ELR (cell line): ENCODE measurements at places on chromosomes 6 and 20.

- DNase-seq = no peak
Observed at GRCh38 chr20:37245216-37246150, 16.1 kb downstream of the GHRH start.

- DNase-seq = peak; percentile 11
Observed at GRCh38 chr6:116866281-116866871, 10.7 kb upstream of the RFX6 start.

- peak; percentile 45 for DNase-seq
Observed at GRCh38 chr6:5996714-5997419, 9.9 kb downstream of the NRN1 start.

- no peak for DNase-seq
Observed at GRCh38 chr6:119255492-119255891, 94.1 kb downstream of the MAN1A1 start.

GRCh38 chr6:26233649-26234420, 131.2 kb upstream of the BTN3A2 start:
- DNase-seq = peak; percentile 83

- no peak for DNase-seq
Observed at GRCh38 chr6:67219346-67219745, 1415.7 kb upstream of the ADGRB3 start.

- DNase-seq = peak; percentile 47
Observed at GRCh38 chr6:26056583-26057350, 30.5 kb upstream of the HFE start.

- no peak for DNase-seq
Observed at GRCh38 chr20:19936466-19937200, 80.5 kb upstream of the NAA20 start.

- DNase-seq = no peak
Observed at GRCh38 chr20:10432079-10432478, 1.9 kb downstream of the MKKS start.

DNA sequence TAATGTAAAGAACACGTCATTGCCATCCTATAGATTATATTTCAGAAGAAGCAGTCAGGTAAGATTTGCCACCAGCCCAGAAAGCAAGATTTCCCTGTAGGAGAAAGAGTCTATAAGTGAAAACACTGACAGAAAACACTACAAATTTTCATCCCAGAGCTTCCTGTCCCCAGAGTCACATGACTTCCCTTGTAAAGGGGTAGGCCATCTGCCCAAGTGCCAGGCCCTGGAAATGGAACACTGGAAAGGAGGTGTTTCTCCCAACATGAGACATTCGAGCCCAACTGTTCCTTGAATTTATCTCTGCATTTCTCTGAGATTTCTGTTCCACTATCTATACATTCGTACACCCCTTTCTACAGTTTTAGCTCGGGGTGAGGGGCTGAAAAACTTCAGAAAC, 46.9 kb downstream of the RAMACL start:
- DNase-seq = no peak
